Stimulated activated CD8-positive, alpha-beta memory T cell treated with anti-CD3 and anti-CD28 coated beads, Interleukin-2, amount 100 ng/mL, for 1 hour (primary cell): ENCODE measurements at places on chromosomes 3 and 15.

- DNase-seq = no peak
Measured at GRCh38 chr3:17800232-17800631, 57.8 kb upstream of the TBC1D5 start.

DNA sequence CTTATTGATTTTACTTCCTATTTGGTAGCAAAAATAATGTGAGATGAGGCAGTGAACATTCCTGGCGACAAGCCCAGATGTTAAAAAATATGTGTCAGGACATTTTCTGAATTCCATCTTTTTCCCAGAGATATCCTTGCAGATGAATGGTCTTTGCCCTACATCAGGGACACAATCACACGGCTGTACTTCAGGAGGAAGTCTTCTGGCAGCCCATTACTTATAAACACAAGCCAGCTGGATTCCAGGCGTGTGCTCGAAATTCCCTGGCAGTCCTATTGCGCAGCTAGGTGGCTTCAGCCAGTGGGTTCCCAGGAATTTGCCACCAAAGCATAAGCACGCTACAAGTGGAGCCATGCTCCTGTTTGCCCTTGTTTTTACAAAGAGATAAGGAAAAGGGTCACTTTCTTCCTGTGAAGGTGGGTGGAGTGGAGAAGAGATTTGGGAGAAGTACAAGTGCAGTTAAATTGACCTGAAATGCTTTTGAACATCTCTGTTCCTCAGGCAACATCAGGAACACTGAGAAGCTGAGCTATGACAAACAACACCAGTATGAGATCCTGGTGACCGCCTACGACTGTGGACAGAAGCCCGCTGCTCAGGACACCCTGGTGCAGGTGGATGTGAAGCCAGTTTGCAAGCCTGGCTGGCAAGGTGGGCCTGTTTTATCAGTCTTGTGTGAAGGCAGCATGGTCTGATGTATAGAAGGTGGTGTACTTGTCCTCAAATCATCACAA is 257.1 kb upstream of the TRIM42 start:
- no peak for DNase-seq

- DNase-seq = no peak
Measured at GRCh38 chr3:147361454-147362420, 44.6 kb downstream of the ZIC4 start.

DNA sequence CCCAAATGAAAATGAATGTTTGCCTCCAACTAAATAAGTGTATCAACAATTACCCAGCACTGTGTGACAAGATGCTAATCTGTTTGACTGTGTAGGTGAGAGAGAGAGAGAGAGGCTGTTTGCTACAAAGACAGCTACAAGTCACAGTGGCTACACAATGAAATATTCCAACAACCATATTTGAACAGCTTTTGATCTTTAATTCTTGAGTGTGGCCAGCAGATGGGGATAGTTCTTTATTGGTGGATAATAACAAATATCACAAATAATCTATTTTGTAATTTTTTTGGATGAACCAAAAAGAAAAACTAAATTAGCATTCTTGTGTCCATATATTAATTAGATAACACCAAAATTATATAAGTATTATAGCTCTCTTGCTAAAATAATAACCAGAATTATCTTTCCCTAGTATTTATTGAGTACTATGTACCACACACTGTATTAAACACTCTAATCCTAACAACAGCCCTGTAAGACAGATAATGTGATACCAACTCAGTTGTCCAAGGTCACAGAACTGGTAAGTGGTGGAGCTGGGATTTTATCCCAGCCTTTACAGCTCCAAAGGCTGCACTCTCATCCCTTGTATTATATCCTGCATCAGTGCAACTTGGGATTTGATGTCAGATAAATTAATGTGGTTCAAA is 61.9 kb upstream of the C3orf80 start:
- no peak for DNase-seq

- DNase-seq = no peak
Measured at GRCh38 chr3:28087591-28087990, 153.8 kb upstream of the CMC1 start.

GRCh38 chr15:64246364-64247189 is 83.8 kb upstream of the PPIB start:
- no peak for DNase-seq

DNA sequence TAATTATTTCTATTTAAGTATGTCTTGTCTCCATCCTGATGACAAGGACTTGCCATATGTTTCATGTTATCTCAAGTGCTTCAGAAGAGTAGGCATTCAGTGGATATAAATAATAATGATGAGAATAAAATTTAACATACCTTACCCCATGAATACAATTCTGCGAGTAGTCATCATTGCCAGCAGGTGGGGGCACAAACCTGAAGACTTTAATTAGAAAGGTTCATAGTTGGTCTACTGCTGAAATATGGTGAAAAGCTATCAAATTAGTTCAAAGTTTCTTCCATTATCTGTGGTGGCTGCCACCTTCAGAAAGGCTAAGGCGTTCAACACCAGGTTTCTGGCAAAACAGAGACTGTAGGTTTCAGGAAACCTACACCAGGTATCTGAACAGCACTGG is 100.9 kb downstream of the P3H2 start:
- no peak for DNase-seq

GRCh38 chr3:89108291-89108550 is 800 bp downstream of the EPHA3 start:
- DNase-seq = no peak

GRCh38 chr15:82585072-82585471 is 44.8 kb upstream of the RPS17 start:
- no peak for DNase-seq

GRCh38 chr15:39974656-39975230 is 40.8 kb downstream of the EIF2AK4 start:
- no peak for DNase-seq

- DNase-seq = no peak
Measured at GRCh38 chr15:68421798-68422402, 10.1 kb downstream of the ITGA11 start.

GRCh38 chr3:36695769-36696137 is 68.6 kb downstream of the DCLK3 start:
- no peak for DNase-seq

GRCh38 chr3:169663951-169664820 is 674 bp upstream of the MECOM start:
- DNase-seq = no peak

GRCh38 chr15:94924971-94925598 is 693.7 kb downstream of the MCTP2 start:
- DNase-seq = no peak

DNA sequence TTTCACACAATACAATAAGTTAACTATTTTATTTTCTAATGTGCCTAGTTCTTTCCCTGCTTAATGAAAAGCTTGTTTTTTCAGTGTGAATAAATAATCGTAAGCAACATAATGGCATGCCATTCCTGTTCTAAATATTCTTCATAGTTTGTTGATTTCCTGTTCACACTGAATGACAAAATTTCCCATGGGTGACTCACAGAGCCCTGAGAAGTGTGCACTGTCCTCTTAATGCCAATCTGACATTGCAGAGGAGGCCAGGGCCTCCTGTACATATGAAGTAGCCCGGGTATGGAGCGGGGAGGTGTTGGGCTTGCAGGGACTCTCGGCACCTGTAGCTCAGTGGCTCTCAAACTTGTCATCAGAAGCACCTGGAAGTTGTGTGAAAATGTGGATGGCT is 24.3 kb downstream of the CCR3 start:
- DNase-seq = no peak

GRCh38 chr15:73658645-73659044 is 25.5 kb upstream of the NPTN start:
- DNase-seq = no peak

GRCh38 chr3:12571986-12572385 is 15.1 kb downstream of the MKRN2 start:
- no peak for DNase-seq

DNA sequence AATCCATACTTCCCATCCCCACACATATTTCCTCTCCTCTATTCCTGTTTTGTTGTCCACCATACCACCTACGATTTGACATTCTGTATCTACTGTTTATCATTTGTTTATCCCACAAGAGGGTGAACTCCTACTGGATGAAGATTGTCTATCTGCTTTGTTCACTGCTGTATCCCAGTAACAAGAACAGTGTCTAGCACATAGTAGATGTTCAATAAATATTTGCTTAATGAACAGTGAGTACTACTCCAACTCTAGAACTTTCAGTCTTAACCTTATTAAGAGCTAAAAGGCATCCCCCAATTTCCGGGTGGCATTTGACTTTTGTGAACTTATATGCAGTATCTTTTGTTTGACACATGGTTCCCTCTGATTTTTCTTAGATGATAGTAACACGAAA is 1.3 kb downstream of the PYGO1 start:
- no peak for DNase-seq

DNA sequence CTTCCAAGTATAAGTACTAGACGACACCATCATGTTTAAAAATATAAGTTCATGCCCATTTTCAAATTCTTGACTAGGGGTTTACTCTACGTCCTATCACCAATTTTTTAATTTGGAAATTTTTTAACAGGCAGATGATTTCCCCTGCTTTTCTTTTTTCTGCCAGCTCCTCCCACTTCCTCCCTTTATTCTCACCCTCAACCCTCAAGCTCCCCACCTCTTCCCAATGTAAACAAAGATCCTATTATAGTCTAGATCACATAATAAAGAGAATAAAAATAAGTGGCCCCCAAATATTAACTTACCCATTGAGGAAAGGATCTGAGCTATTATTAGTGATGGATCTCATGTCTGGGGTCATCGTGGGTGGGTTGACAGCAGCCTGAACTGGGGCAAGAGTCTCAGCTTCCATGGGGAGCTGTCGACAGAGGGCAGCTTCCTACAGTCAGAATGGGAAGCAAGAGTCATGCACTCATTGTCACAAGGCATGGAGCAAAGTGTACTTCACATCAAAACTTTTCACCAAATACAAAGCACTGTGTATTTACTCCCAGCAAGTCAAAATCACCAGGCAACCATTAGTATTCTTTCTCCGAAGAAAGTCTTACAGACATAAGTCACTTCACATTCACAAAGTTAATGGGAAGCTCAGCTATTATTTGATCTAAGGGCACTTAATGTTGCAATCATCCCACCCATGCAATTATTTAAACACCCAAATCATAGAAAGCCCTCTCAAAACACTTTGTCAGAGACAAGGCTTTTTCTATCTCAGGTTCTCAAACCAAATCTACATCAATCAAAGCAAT is 53.2 kb downstream of the TM4SF4 start:
- no peak for DNase-seq

DNA sequence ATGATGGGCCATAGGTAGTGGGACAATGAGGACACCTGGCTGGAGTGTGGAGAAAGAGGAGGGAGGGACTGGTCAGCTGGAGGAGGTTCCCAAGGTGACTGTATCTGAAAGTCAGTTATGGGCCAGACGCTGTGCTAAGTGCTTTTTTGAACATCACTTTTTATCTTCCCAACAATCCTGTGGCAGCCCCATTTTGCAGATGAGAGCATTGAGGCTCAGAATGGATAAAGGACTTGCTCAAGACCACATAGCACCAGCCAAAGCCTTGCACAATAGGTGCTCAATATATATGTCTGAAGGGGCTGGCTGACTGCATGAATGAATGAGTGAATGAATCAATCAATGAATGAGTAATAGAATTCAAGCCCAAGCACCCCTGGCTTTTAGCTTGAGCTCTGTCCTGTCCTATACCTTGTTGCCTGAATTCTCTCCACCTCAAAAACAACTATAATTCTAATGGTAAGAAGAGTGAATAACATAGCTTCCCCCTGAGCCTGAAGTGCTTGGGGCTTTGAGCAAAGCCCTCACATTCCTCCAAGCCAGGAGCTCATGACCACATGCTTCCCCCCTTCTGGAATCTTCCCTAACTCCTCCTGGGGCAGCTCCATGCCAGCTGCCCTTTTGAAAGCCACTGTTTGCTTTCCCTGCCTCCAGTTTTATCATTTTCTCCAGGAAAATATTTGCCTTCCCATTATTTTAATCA is 150.9 kb downstream of the RPLP1 start:
- DNase-seq = no peak

GRCh38 chr3:36496684-36497633 is 116.7 kb downstream of the STAC start:
- no peak for DNase-seq

DNA sequence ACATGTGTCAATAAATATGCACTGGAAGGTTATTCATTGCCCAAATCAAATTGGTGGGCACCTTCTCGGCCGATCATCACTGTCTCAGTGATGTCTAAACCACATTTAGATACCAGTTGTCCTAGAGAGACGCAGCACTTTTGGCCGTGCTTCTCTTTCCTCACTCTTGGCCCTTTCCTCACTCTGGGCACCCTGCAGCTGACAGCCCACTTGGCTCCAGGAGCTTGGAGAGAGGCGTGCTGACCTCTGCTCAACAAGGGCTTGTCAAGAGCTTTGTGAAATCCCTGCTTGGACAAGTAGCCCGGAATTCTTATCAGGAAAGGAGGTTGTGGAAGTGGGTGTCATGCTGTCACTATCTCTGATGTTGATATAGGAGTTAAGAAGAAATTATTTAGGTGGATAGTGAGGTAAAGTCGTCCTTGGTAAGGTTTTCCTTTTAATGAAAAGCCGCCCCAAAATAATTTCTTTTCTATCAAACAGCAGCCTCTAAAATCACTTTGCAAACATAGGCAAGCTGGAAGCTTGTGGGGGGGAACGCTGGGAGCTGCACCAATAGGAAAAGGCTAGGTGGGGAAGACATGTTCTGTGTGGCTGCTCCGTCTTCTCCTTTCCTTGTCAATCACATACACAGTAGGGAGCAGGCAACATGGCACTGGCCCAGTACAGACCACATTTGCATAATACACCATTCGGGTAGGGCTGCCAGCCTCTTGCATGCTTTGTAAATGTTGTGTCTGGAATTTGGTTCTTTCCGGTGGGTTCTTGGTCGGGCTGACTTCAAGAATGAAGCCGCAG is 126.8 kb upstream of the UBE3A start:
- DNase-seq = no peak

GRCh38 chr15:22927761-22928160 is 52.4 kb downstream of the CYFIP1 start:
- DNase-seq = no peak

DNA sequence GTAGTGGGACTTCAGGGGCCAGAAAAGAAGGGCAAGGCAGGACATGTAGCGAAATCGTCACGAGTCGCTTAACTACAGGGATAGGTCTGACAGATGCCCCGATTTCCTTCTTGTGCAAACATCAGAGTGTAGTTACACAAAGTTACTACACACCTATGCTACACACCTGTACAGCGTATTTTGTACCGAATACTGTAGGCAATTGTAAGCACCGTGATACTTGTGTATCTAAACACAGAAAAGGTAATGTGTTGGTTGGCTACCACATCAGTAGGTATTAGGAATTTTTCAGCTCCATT is 515 bp upstream of the MTHFS start:
- DNase-seq = no peak

DNA sequence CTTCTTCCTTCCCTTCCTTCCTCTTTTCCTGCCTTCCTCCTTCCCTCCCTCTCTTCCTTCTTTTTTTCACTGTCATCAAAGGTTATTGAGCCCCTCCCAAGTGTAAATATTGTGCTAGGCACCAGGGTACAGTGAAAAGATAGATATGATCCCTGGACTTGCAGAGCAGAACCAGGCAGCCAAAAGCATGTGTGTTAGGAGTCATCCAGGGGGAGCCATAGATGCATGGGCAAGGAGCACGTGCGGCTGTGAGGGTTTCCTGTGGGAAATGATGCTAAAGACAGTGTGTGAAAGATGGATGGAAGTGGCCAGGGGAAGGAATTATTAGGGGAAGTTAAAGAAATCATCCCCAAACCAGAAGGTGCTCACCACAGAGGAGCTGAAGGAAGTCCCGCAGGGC is 65.2 kb downstream of the NR2F2 start:
- no peak for DNase-seq

GRCh38 chr3:87674397-87675161 is 384.2 kb downstream of the CGGBP1 start:
- DNase-seq = no peak

- no peak for DNase-seq
Measured at GRCh38 chr3:48023377-48023776, 7.2 kb upstream of the MAP4 start.
